Thyroid gland (tissue), 4 donors: ENCODE measurements at places on chromosomes 6 and 20. TPM values are rescaled to one million over a fixed set of nuclear protein-coding genes. Genes with fewer than 3 reads are reported as not detected.

- no peaks in the 10 kb centered on the region for H3K4me1 ChIP-seq
- DNase-seq = no peak
- H3K36me3 ChIP-seq = no peaks in the 10 kb centered on the region
- H3K4me3 ChIP-seq = no peak overlapping the region
- no peaks in the 10 kb centered on the region for H3K27me3 ChIP-seq
These were observed 618.9 kb downstream of the BCKDHB start for GRCh38 chr6:80725156-80725930.

DNA sequence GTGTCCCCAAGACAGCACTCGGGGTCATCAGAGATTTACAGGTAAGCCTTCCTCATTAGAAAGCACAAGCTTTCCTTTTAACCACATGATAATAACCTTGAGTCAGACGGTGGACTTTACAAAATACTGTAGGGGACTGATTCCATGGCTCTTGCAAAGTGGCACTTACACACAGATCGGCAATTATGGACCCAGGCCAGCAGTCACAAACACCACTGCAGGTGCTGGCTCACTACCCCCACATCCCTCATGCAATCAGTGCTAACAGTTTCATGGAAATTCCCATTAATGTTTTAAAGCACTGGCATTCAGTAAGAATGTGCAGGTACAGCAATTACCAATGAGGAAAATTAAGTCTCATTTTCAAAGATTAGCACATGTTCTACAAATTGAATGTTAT is 516.5 kb downstream of the PRKN start:
- no peaks in the 10 kb centered on the region for H3K27me3 ChIP-seq
- no peak overlapping the region for H3K4me3 ChIP-seq
- DNase-seq = peak; percentile 35
- H3K27ac ChIP-seq = no peak overlapping the region
- no peaks in the 10 kb centered on the region for H3K36me3 ChIP-seq

DNA sequence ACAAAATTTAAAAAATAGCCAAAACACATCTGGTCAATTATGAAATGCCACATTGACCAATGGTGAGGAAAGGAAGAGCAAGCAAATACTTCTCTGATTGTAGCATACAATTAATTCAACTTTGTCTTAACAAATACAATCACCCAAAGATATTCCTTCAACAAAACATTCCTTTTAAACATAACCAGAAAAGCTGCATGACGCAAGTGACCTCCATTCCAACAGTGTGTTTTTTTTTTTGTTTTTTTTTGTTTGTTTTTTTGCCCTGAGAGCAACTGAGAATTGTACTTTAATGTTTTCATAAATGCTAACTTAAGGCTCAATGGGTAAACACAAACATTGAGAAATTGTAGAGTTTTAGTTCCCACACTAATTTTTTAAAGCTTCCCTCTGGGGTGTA is 184.4 kb downstream of the PTPRK start:
- H3K4me1 ChIP-seq = no peaks in the 10 kb centered on the region
- no peak overlapping the region for H3K4me3 ChIP-seq
- no peak overlapping the region for H3K27ac ChIP-seq
- H3K27me3 ChIP-seq = no peaks in the 10 kb centered on the region

DNA sequence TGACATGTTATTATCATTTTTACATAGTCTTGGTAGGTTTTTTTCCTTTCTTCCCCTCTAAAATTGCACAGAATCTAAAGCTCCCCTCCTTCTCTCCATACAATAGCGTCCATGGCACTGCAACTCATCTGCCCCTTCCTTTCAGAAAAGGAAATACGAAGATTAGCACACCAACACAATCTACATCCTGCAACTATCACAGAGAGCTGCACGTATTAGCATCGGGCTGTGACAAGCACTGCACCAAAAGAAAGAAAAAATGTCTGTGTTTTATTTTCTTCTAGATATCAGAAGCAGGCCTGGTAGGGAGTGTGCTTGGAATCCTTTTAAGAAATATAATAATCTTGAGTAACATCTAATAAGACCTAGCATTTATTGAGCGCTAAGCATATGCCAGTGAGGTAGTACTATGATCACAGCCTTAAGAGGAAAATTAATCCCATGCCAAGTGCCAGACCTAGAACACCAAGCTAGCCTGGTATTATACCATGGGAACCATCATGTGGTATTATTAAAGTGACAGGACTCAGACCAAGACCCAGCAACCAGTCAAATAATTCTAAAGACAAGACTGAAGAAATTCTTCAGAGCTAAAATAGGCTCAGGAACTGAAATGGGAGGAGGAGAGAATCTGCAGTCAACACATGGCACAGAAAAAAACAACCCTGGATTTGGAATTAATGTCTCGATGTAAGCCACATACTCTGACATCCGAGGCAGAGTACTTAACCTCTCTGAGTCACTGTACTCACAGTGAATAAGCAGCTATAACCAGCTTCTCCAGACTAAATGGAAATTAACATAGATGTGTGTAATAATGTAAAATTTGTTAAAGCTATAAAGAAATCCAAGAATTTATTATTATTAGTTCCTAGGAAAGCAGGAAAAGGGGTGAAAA is 124.3 kb downstream of the IPCEF1 start:
- H3K36me3 ChIP-seq = no peaks in the 10 kb centered on the region
- no peak for DNase-seq
- no peak overlapping the region for H3K4me3 ChIP-seq
- H3K27me3 ChIP-seq = no peaks in the 10 kb centered on the region

The GSTA2 gene
- 0.27 TPM for total RNA-seq

The SCRT2 gene
- total RNA-seq = not detected

The HSPA12B gene
- total RNA-seq = 8.4 TPM
